LoVo (cell line): ENCODE measurements at places on chromosomes 1 and 21.

DNA sequence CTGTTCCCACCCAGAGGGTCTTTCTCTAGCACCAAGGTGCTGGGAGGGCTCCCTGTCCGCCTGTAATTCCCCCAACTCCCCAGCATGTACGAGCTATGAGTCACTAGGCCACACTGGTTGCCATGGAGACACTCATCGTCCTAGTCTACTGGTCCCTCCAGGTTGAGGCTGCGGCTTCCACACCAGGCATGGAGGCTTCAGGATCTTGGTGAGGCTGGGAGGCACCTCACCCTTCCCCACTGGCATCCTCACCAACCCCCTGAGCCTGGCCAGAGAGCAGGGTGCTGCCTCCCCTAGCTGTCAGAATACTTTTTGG is 75.6 kb upstream of the KAZN start:
- no peak for DNase-seq

- no peak for DNase-seq
These were observed 150.3 kb downstream of the ETS2 start for GRCh38 chr21:38956007-38956406.

GRCh38 chr1:193448682-193449461 is 262.5 kb upstream of the B3GALT2 start:
- no peak for DNase-seq

DNA sequence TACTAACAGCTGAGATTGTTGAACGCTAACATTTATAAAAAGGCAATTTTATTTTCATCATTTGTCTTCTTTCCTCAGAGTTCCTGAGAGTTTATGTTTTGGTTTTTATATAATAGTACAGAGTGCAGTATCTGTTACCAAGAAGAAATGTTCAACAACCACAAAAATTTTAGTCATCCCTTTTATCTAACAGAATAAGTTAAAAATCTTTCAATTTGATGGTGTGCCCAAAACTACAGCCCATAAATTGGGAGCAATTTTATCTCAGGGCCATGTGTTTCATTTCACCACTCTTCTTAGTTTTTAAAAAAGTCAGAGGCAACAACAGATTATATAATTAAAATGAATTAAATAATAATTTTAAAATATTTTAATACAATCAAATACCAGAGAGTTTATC is 37.1 kb downstream of the NEXN start:
- no peak for DNase-seq

DNA sequence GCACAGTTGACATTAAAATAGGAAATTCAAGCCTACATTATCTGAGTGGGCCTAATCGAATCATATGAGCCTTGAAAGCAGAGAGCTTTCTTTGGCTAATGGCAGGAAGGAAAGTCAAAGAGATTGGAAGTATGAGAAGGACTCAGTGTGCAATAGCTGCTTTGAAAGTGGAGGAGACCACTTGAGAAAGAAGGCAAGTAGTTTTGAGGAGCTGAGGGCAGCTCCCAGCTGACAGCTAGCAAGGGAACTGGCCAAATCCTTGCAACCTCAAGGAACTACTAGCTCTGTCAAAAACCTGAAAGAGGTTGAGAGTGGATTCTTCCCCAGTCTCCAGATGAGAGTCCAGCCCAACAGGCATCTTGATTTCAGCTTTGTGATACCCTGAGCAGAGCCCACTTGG is 149.0 kb upstream of the CACYBP start:
- no peak for DNase-seq

DNA sequence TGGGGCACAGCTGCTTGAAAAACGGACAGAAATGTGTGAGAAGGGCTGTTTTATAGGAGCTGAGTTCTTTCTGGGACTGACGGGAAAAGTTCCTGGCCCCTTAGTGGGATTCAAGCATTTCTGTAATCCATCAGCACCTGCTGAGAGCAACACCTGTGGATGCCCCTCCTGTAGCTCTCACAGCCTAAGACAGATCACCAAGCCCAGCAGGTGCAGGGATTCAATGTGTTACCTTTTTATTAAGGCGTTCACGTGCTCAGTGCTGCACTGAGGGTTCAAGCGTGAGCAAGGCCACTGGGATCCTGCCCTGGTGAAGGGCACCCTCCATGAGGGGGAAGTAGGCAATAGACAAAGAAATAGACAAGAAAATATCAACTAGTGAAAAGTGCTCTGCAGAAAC is 14.9 kb downstream of the OLFML2B start:
- DNase-seq = no peak

DNA sequence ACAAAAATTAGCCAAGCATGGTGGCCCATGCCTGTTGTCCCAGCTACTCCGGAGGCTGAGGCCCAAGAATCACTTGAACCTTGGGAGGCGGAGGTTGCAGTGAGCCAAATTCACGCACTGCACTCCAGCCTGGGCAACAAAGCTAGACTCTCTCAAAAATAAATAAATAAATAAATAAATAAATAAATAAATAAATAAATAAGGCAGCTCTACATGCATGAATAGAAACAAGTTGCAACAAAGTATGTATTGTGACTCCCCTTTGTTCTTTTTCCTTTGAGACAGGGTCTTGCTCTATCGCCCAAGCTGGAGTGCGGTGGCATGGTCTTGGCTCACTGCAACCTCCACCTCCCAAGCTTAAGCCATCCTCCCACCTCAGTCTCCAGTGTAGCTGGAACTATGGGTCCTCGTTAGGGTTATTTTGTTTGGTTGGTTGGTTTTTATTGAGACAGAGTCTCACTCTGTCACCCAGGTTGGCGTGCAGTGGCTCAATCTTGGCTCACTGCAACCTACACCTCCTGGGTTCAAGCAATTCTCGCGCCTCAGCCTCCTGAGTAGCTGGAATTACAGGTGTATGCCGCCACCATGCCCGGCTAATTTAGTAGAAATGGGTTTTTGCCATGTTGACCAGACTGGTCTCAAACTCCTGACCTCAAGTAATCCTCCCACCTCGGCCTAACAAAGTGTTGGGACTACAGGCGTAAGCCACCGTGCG is 8.0 kb downstream of the USP48 start:
- DNase-seq = no peak

DNA sequence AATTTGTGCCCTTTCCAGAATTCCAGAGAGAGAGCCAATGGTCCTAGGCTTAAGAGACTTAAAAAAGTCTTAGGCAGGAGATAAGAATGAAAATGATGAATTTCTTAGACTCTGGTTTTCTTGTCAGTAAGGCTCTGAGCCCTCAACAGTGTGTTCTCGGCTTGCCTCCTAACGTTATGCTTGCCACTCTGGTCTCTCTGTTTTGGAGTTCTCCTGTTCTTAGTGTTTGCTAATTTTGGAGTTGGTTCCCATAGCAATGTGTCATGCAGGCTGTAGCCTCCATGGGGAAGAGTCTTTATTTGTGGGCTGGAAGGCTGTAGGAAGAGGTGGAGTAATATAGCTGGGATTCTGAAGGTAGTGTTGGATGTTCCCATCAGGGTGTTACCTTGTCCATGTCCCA is 19.9 kb downstream of the TBX19 start:
- DNase-seq = no peak

DNA sequence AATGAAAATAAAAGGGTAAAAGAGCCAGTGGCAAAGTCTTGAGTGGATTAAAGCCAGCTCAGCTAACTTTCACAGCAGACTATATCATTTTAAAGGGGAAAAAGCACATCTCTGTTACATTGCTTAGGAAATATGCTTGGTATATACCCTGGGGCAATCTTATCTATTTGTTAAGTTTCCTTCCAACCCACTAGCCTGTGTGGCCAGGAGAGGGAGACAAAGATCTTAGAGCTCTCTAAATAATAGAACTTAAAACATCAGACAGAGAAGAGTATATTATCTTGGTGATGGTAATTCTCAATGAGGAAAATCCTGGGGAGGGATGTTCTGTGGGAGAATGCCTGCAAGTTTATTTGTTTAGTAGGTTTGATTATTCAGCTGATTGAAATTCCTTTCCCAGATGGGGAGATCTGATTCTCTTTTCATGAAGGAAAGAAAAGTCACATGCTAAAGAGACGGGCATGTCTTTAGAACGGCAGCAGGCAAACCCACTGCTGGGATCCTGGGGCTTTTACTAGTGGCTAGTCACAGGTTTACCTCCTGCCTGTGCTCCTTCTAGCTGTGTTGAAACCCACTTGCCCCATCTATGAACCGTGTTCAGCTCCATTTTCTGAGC is 3.6 kb downstream of the KCNE2 start:
- DNase-seq = peak; percentile 58

DNA sequence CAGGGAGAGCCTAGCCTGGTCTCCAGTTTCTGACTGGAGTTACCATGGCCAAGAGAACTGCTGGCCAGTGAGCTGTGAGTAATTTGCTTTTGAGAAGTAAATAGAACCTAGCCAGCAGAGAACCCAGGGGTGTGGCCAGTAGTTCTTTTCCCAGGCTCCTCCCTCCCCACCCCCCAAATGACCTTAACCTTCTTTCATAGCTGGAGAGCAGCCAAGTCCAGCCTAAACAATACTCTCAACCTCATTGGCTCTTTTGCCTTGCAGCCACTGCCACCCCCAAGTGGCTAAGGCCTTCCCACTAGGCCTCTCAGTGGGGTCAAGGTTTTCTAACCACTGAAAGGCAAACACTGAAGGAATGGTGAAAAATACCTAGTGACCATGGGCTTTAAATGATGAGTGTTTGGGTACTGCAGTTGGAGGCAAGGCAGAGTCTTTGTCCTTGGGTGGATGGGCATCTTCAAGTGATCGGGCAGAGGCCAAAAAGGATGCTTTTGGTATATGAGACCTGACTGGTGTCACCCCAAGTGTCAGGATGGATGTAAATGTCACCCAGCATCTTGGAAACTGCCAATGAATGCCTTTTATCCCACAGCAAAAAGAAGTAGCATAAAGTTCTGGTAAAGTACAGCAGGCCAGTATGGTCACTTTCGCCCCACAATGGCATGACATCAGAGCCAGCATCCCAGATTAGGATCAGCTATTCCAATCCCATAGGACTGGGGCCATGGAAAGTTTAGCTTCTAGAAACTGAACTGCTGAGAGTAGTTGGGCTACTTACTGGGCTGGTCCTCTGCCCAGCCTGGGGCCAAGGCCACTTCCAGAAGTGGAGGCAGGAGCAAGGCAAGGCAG is 3.5 kb upstream of the PIGV start:
- peak; percentile 19 for DNase-seq

GRCh38 chr21:40813918-40814317 is 33.0 kb downstream of the DSCAM start:
- no peak for DNase-seq

DNA sequence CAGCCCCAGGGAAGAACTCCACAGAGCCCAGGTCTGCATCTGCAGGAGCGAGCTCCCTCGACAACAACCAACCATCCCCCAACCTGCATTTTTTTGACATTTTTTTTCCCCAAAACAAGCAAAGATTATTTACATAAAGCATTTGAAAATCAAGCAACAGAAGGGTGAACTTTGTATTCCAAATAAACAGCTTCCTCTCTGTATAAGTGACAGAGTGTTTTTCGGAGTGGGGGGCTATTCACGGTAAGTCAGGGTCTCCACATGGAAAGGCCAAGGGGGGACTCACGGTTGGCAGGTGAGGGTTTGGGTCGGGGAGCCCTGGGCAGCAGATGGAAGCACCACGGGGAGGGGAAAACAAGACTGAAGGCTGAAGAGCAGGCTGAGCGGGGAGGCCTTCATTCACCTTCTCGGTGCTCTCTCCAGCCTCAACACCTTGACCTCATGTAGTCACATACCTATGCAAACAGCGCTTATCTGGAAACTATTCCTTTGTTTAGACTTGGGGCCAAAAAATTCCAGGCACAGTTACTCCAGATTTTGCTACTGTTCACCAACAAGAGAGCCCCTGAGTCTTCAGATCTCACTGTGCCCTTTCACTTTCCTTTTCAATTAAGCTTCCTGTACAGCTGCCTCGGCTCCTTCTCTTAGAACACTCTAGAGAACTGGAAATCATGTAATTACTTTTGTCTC is 27.6 kb downstream of the C2CD2 start:
- peak; percentile 60 for DNase-seq

GRCh38 chr1:206693592-206693991 is 8.9 kb downstream of the MAPKAPK2 start:
- DNase-seq = no peak

GRCh38 chr1:110515891-110516290 is 3.1 kb downstream of the KCNA10 start:
- no peak for DNase-seq

GRCh38 chr1:7729761-7730160 is 41.3 kb upstream of the VAMP3 start:
- no peak for DNase-seq

GRCh38 chr1:236066054-236066453 is 1.2 kb upstream of the NID1 start:
- no peak for DNase-seq

DNA sequence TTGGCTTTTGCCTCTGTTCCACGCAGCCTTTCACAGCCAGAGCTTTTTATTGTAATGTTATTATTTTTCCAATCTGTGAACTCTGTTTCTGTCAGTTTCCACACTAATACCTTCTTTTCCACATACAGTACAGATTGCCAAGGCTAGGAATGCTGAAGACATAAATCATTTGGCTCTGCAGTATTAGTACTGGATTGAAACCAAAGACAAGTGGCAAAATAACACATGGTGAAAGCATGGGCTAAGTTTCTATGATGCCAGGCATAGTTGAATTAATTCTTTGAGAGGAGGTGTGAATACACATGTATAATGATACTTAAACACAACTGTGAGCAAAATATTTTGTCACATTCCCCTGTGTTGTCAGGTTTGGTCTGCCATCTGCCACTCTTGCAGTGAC is 73.5 kb downstream of the TMEM200B start:
- no peak for DNase-seq

GRCh38 chr1:152657677-152658076 is 5.5 kb upstream of the LCE2D start:
- DNase-seq = no peak

- peak; percentile 57 for DNase-seq
These were observed 21.4 kb downstream of the SLC2A7 start for GRCh38 chr1:9004700-9005394.
